ENCODE measurements at places on chromosomes 7 and 10.

- no peak for DNase-seq
Observed at GRCh38 chr10:10677479-10677878, 340.2 kb upstream of the CELF2 start.

DNA sequence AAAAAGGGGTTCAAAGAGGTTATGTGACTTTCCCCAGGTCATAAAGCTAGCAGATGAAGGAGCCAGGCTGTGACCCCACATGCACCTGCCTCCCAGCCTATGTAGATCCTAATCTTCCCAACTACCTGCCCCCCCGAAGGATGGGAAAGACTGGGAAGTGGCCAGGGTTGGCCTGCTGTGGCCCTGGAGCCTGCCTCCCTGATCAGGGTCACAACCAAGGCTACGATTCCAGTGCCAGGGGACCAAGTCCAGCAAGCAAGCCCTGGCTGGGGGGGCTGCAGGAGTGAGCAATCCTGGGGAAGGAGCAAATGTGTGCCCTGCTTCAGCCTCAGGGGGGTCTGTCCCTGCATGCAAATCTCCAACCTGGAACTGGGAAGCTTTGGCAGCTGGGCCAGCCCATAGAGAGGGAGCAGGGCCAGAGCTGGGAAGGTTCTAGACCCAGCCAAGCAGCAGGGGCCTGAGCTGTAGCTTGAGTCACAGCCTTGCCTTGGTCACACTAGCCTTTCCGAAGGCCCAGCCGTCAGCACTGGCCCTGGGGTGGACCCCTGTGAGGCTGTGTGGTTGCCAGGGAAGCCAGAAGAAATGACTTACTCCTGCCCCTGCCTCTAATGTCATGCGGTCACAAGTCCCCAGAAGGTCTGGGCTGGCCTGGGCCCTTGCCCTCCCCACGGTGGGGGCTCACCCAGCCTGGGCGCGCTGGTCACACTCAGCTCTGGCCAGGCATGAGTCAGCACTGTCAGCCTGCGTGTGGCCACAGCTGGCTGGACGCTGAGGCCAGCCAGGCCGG lies 96.4 kb upstream of the ZMIZ1 start:
- no peak for DNase-seq

GRCh38 chr10:111204838-111205237 lies 128.0 kb downstream of the ADRA2A start:
- DNase-seq, result no peak

DNA sequence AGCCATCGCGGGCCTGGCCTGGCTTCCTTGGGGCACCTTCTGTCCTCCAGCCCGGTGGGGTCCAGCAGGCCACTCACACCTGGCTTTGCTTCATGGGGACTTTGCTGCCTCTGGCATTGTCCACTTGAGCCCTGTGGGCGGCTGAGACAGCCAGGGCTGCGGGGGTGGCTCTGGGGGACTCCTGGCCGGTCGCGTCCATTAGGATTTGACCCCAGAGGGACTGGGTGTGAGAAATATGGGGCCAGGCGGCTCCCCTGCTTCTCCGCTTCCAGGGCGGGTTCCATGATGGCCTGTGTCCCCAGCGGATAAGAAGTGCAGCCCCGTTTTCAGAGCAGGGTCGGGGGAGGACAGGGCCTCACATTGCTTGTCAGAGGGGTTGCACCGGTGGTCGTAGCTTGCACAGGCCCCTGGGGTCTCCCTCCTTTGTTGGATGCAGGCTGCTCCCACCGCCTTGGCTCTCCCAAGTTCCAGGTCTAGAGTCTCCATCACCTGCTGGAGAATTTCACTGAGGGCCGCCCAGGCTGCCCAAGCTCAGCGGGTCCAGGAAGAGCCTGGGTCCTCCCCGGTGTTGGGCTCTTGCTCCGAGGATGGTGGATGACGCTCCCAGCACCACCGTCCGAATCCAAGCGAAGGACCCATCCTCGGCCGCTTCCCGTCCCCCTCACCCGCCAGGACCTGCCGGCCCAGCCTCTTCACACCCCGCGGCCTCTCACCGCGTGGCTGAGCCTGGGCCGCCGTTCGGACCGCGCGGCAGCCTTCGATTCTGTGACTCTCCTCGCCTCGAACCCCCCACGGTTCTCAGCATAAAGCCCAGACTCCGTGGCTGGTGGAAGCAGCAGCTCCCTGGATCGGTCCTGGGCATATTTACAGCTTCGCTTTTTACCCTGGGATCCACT lies 140.1 kb downstream of the DYNC2I1 start:
- DNase-seq, result no peak

DNA sequence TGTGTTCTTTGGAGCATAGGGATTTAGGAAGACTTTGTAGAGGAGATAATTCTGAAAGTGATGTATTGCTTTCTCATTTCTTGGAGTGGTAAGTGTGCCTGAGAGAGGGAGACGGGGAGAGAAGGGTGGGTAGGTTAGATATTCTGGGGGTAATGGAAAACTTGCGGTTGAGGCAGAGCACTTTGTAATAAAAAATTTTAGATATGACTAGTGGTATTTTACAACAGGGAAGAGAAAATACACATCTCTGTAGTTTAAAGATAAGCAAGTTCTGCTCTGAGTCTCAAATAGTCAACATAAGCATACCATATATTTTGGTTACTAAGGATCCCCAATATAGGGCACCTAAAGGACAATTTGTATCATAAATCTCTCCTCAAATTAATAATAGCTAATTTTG lies 6.6 kb downstream of the VPS50 start:
- DNase-seq, result no peak

GRCh38 chr10:69817078-69817581 lies 15.4 kb downstream of the COL13A1 start:
- DNase-seq, result no peak

DNA sequence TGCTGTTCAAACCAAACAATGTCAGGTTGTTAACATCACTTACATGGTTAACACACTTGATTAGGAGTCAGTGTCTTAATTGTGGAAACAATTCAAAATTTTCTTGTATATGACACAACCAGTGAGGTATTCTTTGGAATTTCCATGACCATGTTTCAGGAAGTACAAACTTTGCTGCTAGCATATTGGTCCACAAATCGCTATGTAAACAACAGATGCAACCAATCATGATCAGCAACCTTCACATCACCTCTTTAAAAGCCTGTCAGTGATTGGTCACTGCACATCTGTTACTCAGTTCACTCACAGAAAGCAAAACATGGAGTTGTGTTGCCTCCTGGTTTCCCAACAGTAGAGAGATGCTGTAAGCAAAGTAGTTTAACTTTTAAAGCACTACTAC lies 108.9 kb upstream of the FAM3C start:
- no peak for DNase-seq

DNA sequence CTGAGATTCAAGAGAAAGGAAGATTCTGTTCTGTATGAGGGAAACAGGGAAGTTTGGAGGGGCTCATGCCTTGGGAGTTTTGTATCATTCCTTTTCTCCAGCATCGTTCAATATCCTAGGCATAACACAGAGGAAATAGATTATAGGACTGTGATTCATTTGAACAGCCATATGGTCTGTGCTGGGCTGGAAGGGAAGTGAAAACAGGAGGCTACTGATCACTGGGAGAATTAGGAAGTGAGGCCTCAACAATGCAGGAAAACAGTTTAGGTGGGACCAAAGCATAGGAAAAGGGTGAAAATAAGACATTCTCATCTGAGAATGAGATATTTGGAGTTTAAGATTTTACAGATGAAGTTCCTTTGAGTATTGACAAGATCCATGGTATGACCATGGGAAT lies 70.7 kb upstream of the MKX start:
- DNase-seq, result no peak

GRCh38 chr7:81833401-81833800 lies 63.6 kb upstream of the HGF start:
- DNase-seq, result no peak

DNA sequence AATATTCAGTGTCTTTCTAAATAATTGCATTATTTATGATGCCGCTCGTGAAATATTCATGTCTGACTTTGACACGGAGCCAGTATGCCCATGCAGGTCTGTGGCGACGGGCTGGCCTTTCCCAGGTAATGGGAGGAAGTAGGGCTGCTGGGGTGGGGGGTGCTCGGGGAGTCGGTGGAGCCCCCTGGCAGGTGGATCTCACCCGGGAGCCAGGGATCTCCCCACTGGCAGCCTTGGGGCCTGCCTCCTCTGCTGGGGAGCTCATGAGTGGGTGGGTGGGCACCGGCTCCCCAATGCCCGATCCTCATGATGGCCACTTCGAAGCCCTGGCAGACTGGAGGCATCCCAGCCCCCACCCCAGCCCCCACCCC lies 52.8 kb downstream of the PWWP2B start:
- DNase-seq, result no peak

DNA sequence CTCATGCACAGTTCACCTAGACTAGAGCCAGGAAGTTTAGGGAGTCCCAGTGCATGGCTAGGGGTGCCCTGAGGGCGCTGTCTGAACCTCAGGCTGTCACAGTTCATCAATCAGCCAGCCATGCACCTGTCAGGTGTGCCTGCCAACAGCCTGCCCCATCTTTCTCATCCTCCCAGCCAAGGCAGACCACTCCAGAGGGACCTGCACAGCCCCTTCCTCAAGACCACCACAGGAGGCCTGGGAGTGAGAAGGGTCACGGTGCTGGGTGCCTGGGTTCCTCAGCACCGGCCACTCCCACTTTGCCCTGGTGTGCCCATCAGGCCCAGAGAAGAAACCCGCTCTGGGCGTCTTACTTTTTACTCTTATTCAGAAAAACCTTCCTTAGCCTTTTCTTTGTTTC lies 8.4 kb downstream of the ATP6V1F start:
- no peak for DNase-seq

GRCh38 chr7:19107356-19108146 lies 9.9 kb downstream of the TWIST1 start:
- DNase-seq, result no peak

DNA sequence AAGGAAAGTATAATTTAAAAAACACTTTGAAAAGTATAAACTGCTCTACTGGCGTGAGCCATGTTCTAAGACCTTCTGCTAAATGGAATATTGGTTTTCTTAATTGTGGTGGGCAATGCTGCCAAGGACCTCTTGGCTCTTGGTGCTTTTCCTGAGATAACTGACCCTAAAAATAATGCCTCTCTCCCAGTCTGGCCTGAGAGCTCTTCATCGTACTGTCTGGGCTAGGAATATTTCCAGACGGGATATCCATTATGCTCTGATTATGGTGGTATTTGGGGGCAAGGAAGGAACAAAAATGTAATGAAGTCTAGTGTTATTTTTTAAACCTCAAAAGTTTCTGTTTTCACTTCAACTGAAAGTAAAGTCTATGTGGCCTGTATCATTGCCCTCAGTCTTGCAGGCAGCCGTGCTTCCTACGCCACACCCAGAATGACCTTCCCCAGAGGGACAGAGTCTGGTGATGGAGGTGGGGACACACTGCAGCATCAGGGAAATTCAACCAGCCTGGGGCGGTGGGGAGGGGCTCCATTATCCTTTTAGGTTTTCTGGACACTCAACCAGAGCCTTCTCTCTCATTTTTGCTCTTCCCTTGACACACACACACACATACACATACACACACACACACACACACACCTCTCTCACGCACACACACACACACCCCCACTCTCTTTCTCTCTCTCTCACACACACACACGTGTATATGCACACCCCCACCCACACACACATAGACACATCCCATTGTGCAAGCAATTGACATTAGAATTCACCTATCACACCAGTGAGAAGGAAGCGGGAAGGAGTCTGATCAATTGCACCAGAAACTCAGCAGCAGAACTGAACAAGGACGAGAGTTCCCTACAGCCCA lies 99.6 kb downstream of the LRRC18 start:
- no peak for DNase-seq

- no peak for DNase-seq
Observed at GRCh38 chr10:71280825-71281224, 38.2 kb upstream of the SLC29A3 start.

DNA sequence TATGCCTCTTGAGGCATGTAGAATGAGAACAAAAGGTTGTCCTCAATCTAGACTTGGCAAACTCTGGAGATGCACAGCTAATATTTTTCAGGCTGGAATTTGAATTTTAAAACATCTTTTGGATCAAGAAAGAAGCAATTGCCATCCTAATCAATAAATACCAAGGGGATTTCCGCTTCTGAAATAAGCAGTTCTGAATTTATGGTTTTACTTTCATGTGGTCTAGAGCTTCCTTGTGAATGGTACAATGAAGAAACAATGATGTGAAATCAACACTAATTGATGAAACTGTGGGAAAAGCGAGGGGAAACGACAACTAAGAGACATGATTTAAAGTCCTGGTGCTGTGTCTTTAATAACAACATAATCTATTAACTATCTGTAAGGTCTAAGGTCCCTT lies 1202.7 kb downstream of the SORCS3 start:
- DNase-seq, result no peak

DNA sequence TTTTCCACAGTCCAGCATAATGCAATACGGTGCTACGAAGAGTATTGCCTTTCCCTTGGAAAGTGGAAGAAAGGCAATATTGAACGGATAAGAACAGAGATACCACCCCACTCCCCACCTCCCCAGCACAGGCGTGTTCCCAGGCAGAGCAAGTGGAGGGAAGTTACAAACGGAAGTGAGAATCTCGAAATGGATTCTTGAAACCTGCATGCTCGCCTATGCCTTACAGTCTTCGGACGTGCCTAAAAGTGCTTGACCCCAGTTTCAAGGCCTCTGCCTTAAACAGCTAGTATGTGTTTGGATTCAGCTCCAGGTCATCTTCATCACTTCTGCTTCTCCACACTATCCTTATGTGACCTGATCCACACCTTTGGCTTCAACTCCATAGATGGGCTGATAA lies 35.0 kb upstream of the USP6NL start:
- no peak for DNase-seq

GRCh38 chr10:131363416-131363815 lies 51.9 kb upstream of the TCERG1L start:
- no peak for DNase-seq

GRCh38 chr10:33657154-33657908 lies 322.9 kb upstream of the NRP1 start:
- DNase-seq, result no peak
